Amygdala (tissue), 56 donors: ENCODE measurements at places on chromosomes 11 and 22.

DNA sequence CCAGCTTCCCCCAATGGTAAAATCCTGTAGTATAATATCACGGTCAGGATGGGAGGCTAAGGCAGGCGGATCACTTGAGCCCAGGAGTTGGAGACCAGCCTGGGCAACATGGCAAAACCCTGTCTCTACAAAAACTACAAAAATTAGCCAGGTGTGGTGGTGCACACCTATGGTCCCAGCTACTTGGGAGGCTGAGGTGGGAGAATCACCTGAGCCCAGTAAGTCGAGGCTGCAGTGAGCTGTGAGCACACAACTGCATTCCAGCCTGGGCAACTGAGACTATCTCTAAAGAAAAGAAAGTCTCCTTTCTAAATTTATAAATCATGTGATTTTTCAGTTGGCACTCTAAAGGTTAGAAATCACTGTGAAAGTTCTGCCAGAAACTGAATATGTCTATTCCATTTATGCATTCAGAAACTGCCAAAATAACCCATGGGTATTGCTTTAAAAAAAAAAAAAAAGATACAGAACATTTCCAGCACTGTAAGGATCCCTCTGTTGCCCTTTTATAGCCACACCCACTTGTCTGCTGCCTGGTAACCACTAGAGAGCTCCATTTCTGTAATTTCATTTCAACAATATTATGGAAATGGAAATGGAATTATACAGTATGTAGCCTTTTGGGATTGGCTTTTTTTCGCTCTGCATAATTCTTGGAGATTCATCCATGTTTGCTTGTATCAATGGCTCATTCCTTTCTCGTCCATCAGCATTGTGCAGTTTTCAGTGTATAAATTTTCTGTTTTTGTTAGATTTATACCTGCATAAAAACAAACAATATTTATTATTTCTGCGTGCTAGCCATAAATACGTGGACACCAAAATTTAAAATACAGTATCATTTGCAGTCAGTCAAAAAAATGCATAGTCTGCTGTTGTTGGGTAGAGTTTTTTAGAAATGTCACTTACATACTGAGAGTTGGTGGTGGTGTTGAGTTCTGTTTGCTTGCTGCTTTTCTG, 9.4 kb downstream of the CDC45 start:
- DNase-seq, result no peak

- DNase-seq, result no peak
Observed at GRCh38 chr11:116853461-116854073, 16.1 kb upstream of the APOA1 start.

DNA sequence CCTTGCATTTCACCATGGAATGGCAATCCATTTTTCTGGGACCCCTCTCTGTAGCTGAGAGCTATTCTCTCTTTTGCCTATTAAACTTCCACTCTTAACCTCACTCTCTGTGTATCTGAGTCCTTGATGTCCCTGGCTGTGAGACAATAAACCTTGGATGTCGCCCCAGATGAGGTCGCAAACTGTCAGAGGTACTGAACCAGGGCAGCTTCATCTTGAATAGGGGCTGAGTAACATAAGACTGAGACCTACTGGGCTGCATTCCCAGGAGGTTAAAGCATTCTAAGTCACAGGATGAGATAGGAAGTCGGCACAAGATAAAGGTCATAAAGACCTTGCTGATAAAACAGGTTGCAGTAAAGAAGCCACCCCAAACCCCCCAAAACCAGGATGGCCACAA, 68.0 kb downstream of the RSF1 start:
- DNase-seq, result no peak

- no peak for DNase-seq
Observed at GRCh38 chr11:69664901-69665300, 10.3 kb downstream of the LTO1 start.

DNA sequence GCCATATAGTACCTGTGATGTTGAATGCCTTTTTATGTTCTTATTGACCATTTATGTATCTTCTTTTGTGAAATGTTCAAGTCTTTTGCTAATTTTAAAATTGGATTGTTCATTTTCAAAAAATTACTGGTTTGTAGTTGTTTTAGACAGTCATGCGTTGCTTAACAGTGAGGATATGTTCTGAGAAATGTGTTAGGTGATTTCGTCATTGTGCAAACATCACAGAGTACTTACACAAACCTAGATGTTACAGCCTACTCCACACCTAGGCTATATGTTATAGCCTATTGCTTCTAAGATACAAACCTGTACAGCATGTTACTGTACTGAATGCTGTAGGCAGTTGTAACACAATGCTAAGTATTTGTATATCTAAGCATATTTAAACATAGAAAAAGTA, 32.5 kb downstream of the PDE3B start:
- no peak for DNase-seq

- no peak for DNase-seq
Observed at GRCh38 chr11:76987203-76987602, 47.0 kb upstream of the B3GNT6 start.

DNA sequence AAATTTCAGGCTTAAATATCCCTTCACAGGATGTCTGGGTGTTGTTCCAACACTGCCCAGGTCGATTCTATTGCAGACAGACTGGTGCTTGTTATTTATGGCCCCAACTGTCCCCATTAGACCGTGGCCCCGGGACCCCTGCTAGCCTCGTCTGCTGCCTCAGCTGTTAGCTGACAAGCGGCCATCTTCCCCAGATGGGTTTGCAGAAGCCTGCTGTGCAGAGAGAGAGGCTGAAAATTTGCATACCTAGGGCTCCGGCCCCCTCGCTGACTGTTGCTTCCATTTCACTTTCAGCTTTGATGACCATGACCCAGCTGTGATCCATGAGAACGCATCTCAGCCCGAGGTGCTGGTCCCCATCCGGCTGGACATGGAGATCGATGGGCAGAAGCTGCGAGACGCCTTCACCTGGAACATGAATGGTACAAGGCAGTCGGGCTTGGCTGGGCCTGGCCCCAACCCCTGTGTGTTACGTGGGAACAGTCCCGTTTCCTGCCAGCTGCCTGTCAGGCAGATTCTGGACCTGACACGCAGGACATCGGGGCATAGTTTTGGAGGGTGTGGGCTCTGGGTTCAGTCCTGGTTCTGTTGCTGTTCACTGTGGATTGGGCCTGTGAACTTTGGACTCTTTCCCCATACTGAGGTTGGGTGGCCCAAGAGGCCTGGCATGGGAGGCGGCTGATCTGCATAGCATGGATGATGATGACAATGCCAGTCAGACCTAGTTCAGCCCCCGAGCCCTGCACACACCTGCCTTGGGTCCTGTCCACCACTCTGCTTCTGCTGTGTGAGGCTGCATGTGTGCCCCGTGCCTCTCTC, 16.4 kb downstream of the SMARCB1 start:
- DNase-seq, result no peak

GRCh38 chr22:49948958-49949913, 11.3 kb upstream of the PIM3 start:
- no peak for DNase-seq

- no peak for DNase-seq
Observed at GRCh38 chr11:32821917-32822560, 7.7 kb upstream of the PRRG4 start.

DNA sequence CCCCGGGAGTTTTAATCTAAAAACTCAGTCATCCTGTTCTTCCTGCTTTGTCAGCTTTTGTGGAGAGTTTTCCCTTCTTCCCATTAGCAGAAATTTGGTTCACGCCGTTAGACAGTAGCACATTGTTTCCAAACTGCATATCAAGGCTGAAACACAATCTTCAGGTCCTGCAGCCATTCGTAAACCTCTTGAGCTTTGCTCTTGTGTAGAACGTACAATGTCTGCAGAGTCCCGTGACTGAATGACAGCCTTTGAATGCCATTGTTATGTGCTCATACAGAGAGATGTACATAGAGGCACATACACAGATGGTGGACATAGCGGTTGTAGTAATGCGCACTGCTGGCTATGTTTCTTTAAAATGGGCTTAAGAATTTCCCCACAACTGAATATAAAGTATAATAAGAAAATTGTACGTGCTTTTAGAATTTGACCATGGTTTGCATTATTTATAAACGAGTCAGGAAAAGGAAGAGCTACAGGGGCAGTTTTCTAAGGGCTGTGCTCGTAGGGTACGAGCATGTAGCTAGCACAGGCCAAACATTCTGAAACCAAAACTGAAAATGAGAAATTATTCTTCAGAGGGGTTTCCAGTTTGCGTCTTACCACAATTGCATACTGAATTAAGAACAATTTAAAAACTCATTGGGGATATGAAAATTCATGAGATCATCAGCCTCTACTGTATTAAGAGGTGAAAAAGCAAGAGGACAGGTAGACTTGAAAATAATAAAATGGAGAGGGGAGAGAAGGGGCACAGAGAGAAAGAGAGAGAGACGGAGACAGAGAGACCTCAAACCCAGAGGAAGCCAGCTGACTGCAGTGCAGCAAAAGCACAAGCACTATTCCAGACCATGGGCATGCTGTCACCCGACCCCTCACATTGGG, 310.1 kb downstream of the CADM1 start:
- DNase-seq, result no peak

- DNase-seq, result no peak
Observed at GRCh38 chr11:17864478-17864941, 129.9 kb downstream of the KCNC1 start.

DNA sequence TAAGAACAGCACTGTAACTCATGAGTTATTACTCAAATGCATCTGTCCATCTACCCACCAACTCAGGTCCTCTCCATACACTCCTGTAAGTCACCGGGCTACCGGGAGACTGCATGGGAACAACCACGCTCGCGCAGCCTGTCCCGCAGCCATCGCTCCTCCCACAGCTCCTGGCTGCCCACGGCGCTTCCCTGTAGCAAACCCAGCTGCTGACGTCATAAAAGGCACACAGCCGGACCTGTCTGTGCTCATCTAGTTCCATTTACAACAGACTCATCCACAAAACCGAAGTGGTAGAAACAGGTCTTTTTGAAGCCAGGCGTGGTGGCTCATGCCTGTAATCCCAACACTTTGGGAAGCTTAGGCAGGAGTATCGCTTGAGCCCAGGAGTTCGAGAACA, 23.4 kb upstream of the PACSIN2 start:
- DNase-seq, result no peak

GRCh38 chr22:50260434-50260800, 1.1 kb downstream of the MAPK12 start:
- DNase-seq, result no peak

DNA sequence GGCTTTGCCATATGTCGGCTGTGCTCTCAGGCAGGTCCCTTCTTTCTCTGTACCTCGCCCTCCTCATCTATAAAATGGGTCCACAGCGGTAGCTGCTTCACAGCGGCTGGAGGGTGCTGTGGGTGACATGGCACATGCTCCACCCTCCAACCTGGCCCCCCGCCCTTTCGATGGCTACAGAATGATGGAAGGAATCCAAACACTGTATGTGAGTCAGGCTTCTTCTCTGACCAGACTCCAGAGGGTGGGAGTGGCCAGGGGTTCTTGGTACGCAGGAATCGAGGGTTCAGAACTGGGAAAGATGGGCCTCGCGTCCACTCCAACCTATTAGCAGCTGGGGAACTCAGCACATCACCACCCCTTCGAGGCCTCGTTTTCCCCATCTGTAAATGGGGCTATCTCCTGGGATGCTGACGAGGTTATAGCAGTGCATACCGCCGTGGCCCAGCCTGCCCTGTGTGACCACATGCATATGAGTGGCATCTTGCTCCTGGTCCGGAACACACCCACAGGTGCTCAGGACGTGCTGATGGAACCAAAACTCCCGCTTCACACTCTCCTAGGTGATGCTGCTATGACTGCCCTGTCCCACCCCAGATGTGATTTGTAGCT, 26.4 kb downstream of the MN1 start:
- no peak for DNase-seq

GRCh38 chr11:106827687-106828086, 190.6 kb downstream of the GUCY1A2 start:
- no peak for DNase-seq
